ENCODE measurements at places on chromosomes 4 and X.

GRCh38 chr4:68803013-68803412, 12.8 kb upstream of the UGT2B10 start:
- no peak for DNase-seq

- no peak for DNase-seq
These were observed 68.2 kb upstream of the GK2 start for GRCh38 chr4:79476196-79476595.

- peak; percentile 8 for DNase-seq
These were observed 7.8 kb upstream of the PIGA start for GRCh38 chrX:15343075-15343476.

DNA sequence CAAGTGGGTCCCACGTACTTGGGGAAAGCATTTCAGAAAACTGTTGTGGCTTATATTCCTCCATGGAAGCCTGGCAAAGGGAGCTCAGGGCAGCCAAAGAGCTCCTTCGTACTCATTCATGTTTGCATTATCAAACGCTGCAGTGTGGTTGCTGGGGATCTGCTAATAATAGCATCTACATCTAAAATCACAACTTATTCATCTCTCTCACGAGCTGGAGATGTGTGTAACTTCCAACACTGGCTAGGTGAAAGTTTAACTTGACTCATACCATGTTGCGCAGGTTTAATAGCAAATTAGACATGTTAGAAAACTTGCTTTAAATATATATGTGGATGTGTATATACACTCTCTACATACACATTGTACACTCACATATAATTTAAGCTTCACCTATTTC, 415.1 kb downstream of the AFF2 start:
- DNase-seq: no peak

DNA sequence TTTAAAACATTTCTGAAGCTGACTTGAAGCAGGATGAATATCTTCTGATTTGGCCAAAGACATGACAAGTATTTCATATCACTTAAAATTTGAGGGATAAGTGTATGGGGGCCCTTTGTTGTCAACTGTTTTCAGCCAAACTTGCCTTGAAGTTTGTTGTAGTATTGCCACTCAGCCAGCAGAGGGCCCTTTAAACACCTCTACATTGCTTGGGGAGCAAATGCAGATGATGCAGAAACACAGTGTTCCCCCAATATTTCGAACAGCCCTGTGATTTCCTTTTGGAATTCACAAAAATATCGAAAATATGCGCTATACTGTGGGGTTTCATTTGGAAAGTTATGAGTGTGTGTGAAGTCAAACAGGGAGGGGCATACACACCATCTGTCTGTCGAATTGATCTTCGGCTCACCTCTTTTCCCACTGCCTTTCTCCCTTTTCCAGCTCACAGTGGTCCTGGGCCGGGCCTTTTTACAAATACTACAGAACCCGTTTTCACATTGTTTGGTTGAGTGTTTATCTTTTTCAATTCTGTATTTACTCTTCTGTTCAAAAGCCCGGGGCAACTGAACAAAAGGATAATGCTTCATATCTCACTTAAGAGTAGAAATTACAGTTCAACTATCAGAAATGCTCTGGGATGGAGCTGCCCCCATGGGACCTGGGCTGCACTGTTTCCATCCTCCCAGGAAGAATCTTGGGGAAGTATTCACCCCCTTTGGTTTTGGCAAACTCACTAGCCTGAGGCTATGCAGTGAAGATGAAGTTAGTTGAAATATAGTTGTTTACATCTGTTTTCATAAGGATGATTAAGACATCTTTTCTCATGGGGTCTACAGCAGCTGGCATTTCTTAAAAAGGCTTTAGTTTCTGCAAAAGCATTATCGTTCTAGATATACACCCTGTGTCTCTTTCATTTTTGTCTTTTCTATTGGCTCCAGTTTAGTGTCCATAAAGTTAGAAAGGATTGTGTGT, 137.6 kb downstream of the EGF start:
- peak; percentile 18 for DNase-seq

DNA sequence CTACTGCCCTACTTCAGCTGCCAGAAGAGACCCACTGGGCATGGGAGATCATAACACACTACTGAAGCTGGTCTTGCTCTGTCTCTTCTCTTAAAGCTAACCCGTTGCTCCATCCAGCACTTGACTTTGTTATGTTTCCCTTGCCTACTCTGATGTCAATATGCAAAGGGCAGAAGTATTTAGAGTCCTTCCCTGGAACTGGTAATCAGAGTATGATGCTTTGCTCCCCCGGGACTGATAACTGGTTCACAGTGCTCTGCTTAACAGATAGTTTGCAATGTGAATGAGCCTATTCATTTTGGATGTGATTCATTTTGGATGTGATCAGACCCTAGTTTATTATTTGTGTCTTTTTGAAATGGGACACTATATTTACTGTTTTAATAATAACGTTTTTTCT, 12.3 kb upstream of the UCP1 start:
- DNase-seq: no peak

GRCh38 chrX:141341341-141341740, 99.0 kb upstream of the SPANXC start:
- DNase-seq: no peak

DNA sequence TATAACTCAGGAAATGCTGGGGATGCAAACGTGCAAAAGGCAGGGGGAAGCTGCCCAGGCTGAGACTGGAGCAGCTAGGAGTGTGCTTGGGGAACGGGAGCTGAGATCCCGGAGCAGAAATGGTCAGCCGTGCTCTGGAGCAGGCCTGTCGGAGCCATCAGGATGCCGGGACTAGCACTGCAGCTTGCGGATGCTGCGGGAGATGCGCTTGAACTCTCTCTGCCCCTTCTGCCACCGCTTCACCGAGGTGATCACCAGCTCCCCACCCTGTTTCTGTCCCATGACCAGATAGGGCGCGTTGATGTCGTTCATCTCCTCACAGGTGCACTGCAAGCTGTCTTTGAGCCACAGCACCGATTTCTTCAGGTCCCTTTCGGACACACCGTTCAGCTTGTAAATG, 7.6 kb downstream of the SFRP2 start:
- no peak for DNase-seq

GRCh38 chr4:168076989-168077725, 15.2 kb upstream of the ANXA10 start:
- peak; percentile 74 for DNase-seq

- no peak for DNase-seq
These were observed 34.1 kb upstream of the RPS6KA3 start for GRCh38 chrX:20300822-20301221.

- no peak for DNase-seq
These were observed 28.3 kb downstream of the GPR143 start for GRCh38 chrX:9737363-9737762.
